Upper lobe of left lung (tissue), 6 donors: ENCODE measurements at places on chromosomes 16 and 17. TPM values are rescaled to one million over a fixed set of nuclear protein-coding genes. Genes with fewer than 3 reads are reported as not detected.

GRCh38 chr16:12903407-12904328 lies 2.3 kb downstream of the SHISA9 start:
- no peaks in the 10 kb centered on the region for H3K36me3 ChIP-seq
- H3K4me3 ChIP-seq: no peak overlapping the region
- DNase-seq: no peak
- peaks cover 33% of the 10 kb centered on the region for H3K4me1 ChIP-seq
- H3K27ac ChIP-seq: no peak overlapping the region

ERN2 gene
- total RNA-seq: 0.46 TPM

FA2H gene
- total RNA-seq: 2.3 TPM

DNA sequence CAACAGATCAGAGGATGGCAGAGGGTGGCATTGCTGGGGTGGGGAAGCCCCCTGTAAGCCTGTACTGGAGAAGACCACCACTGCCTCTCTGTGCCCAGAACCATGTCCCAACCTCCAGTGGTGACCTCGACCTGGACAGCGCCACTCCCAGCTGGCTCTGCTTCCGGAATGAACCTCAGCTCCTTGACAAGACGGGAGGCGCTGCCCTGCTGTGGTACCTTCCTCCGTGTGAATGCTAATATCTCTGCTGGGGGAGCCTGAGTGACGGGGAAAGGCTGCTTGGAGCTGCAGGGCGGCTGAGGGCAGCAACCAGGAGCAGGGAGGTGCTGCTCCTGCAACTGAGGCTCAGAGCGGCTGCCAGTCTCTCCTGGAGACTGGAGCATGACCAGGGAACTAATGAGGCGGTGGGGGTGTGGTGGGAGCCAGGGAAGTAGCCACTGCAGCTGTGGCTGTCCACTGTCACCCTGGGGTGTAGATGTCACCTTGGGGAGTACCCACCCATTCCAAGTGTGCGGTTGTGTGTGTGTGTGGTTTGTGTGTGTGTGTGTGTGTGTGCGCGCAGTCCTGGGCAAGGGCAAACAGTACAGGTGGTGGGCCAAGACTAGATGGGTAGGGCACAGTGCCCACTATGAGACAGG lies 6.2 kb downstream of the PRCD start:
- no peaks in the 10 kb centered on the region for H3K36me3 ChIP-seq
- no peak overlapping the region for H3K4me3 ChIP-seq
- H3K27me3 ChIP-seq: no peaks in the 10 kb centered on the region
- DNase-seq: no peak
- H3K4me1 ChIP-seq: peaks cover 76% of the 10 kb centered on the region

GRCh38 chr17:74442670-74443515 lies 11.0 kb downstream of the GPRC5C start:
- peaks cover 54% of the 10 kb centered on the region for H3K4me1 ChIP-seq
- peak overlapping the region; percentile 16 for H3K4me3 ChIP-seq
- H3K36me3 ChIP-seq: no peaks in the 10 kb centered on the region
- H3K27ac ChIP-seq: peak overlapping the region; percentile 87
- peak; percentile 95 for DNase-seq
- no peaks in the 10 kb centered on the region for H3K27me3 ChIP-seq

GRCh38 chr16:718389-718788 lies 2.6 kb upstream of the ANTKMT start:
- no peak overlapping the region for H3K27ac ChIP-seq
- no peaks in the 10 kb centered on the region for H3K27me3 ChIP-seq
- no peaks in the 10 kb centered on the region for H3K36me3 ChIP-seq
- peak; percentile 55 for DNase-seq

DNA sequence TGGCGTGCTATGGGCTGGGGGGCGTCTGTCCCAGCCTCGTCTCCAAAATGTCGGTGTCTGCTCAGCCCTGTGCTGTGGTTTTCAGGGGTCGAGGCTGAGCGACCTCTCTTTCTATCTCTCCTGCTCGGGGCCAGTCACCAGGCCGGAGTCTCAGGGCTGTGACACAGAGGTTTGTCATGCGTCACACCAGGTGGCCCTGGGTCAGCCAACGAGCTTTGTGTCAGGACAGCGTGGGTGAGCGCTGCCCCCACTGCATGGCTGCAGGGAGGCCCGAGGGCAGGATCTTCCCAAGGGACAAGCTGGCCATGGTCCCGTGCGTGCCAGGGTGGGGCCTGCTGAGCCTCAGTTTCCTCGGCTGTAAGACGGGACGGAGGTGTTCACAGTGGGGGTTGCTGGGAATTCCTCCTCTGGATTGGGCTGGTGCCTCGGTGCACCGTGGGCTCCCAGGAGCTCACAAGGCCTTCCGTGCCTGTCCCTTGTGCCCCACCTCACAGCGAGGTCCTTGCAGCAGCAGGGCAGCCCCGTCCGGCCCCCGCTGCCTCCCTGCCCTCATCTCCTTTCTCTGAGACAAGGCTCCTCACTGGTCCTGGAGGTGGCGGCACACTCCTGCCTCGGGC lies 50.5 kb downstream of the CBFA2T3 start:
- H3K4me3 ChIP-seq: no peak overlapping the region
- no peaks in the 10 kb centered on the region for H3K36me3 ChIP-seq

DNA sequence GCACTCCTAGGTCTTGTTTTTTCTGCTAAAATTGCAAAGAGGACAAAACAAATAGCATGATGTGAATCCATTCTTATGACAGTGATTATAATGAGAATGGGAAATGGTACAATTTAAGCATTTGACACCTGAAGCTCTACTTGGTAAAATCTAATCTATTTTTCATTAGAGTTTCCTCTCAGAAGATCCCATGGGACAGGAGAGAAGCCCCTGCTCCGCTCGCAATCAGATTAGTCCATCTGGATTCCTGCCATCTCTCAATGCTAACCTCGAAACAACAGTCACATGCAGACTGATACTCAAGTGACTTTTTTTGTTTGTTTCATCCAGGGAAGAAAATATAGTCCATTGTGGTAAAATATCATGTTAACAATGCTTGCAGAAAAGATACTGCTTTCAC lies 107.4 kb upstream of the TOM1L1 start:
- H3K36me3 ChIP-seq: no peaks in the 10 kb centered on the region
- H3K27me3 ChIP-seq: no peaks in the 10 kb centered on the region
- no peak overlapping the region for H3K4me3 ChIP-seq
- DNase-seq: no peak

JUP gene
- total RNA-seq: 125 TPM

DNA sequence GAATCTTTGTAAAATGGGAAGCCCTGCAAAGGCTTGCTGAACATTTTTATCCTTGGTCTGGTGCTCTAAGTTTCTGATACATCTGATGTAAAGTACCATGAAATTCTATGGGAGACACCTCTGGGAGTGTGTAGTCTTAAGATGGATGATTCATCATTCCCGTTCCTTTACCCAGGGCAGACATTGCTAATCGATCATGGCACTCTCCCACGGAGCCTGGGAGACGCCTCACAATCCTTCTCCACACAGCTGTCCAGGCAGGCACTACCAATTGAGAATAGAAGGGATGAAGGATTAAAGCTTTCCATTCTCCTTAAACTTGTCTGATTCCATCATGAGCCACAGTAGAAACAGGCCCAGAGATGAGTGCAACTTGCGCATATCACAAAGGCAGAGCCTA lies 144.8 kb downstream of the GSG1L start:
- no peak overlapping the region for H3K27ac ChIP-seq
- no peaks in the 10 kb centered on the region for H3K36me3 ChIP-seq
- H3K4me3 ChIP-seq: no peak overlapping the region
- H3K4me1 ChIP-seq: no peaks in the 10 kb centered on the region

GRCh38 chr16:10660950-10661635 lies 33.6 kb downstream of the TEKT5 start:
- no peaks in the 10 kb centered on the region for H3K4me1 ChIP-seq
- no peak for DNase-seq
- H3K4me3 ChIP-seq: no peak overlapping the region
- no peak overlapping the region for H3K27ac ChIP-seq
- H3K27me3 ChIP-seq: no peaks in the 10 kb centered on the region

DNA sequence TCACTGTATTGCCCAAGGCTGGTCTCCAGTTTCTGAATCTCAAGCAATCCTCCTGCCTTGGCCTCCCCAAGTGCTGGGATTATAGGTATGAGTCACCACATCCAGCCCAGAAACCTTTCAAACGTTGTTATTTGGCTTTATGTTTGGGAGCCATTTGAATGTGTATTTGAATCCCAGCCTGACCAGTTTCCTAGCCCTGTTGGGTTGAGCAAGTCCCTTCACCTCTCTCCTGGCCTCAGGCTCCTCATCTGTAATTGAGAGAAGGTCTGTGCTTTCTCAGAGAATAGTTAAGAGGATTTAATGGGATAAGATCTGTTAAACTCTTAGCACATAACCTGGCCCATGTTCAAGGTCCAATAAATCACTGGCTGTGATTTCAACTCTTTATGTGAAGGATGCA lies 385.8 kb upstream of the RBFOX1 start:
- DNase-seq: no peak
- no peaks in the 10 kb centered on the region for H3K36me3 ChIP-seq
- no peaks in the 10 kb centered on the region for H3K4me1 ChIP-seq
- no peak overlapping the region for H3K27ac ChIP-seq
- H3K27me3 ChIP-seq: no peaks in the 10 kb centered on the region
- H3K4me3 ChIP-seq: no peak overlapping the region

DNA sequence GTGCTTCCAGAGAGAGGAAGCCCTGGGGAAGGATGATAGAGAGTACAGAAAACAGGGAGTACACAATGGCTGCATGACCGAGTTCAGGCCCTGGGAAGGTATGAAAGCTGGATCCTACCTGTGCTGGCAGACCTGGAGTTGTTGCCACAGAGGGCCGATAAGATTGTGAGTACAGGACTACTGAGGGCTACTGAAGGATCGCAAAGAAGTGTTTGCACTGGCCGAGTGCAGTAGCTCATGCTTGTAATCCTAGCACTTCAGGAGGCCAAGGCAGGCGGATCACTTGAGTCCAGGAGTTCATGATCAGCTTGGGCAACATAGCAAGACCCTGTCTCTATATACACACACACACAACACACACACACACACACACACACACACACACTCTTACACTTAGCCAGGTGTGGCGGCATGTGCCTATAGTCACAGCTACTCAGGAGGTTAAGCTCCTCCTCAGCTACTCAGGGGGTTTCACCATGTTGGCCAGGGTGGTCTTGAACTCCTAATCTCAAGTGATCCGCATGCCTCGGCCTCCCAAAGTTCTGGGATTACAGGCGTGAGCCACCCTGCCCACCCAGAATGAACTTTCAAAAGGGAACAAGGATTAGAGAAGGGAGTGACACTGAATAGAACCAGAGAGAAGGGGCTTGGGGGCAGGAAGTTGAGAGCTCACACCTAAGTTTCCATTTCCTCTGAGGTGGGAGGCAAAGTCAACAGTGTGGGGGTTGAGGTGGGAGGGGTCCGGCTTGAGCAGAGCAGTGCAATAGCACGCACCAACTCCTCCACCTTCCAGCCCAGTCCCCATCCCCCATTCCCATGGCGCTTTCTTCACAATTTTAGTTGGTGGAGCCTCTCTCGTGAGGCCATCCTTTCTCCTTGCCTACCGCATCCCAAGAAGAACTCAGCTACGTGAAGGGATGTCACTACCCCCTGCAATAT lies 7.5 kb downstream of the SCIMP start:
- H3K36me3 ChIP-seq: no peaks in the 10 kb centered on the region
- peaks cover 30% of the 10 kb centered on the region for H3K4me1 ChIP-seq

- H3K27me3 ChIP-seq: no peaks in the 10 kb centered on the region
- no peak for DNase-seq
- H3K4me3 ChIP-seq: no peak overlapping the region
- peaks cover 34% of the 10 kb centered on the region for H3K36me3 ChIP-seq
These were observed 6.7 kb downstream of the SHMT1 start for GRCh38 chr17:18356624-18357023.

GRCh38 chr17:76419576-76420260 lies 33.2 kb downstream of the UBE2O start:
- no peaks in the 10 kb centered on the region for H3K36me3 ChIP-seq
- H3K27me3 ChIP-seq: no peaks in the 10 kb centered on the region
- no peak for DNase-seq
- no peak overlapping the region for H3K27ac ChIP-seq
- H3K4me1 ChIP-seq: peaks cover 9% of the 10 kb centered on the region

DNA sequence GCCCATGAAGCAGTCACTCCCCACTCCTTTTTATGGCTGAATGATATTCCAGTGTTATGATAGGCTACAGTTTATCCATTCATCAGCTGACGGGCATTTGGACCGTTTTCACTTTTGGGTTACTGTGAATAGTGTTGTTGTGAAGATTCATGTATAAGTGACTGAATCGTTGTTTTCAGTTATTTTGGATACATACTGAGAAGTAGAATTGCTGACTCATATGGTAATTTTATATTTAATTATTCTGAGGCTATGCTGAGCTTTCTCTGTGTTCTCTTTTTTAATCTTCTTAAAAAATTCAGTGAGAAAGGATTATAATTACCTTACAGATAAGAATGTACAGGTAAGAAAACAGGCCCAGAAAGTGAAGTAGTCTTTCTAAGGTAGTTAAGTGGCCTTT lies 117.9 kb upstream of the MPHOSPH6 start:
- H3K36me3 ChIP-seq: no peaks in the 10 kb centered on the region
- no peaks in the 10 kb centered on the region for H3K27me3 ChIP-seq
- H3K27ac ChIP-seq: no peak overlapping the region
- DNase-seq: no peak

SMIM5 gene
- total RNA-seq: 2.1 TPM

IGF2BP1 gene
- not detected for total RNA-seq

ABCC12 gene
- total RNA-seq: not detected

GRCh38 chr16:58366247-58367031 lies 25.8 kb upstream of the GINS3 start:
- no peak overlapping the region for H3K4me3 ChIP-seq
- H3K4me1 ChIP-seq: no peaks in the 10 kb centered on the region
- no peaks in the 10 kb centered on the region for H3K36me3 ChIP-seq
- no peak overlapping the region for H3K27ac ChIP-seq
- DNase-seq: no peak

CA7 gene
- not detected for total RNA-seq

- no peak overlapping the region for H3K27ac ChIP-seq
- H3K4me3 ChIP-seq: no peak overlapping the region
- no peak for DNase-seq
- H3K4me1 ChIP-seq: peaks cover 14% of the 10 kb centered on the region
- H3K36me3 ChIP-seq: no peaks in the 10 kb centered on the region
These were observed 588 bp downstream of the C16orf92 start for GRCh38 chr16:30023586-30023985.

FN3KRP gene
- 14.7 TPM for total RNA-seq

DNA sequence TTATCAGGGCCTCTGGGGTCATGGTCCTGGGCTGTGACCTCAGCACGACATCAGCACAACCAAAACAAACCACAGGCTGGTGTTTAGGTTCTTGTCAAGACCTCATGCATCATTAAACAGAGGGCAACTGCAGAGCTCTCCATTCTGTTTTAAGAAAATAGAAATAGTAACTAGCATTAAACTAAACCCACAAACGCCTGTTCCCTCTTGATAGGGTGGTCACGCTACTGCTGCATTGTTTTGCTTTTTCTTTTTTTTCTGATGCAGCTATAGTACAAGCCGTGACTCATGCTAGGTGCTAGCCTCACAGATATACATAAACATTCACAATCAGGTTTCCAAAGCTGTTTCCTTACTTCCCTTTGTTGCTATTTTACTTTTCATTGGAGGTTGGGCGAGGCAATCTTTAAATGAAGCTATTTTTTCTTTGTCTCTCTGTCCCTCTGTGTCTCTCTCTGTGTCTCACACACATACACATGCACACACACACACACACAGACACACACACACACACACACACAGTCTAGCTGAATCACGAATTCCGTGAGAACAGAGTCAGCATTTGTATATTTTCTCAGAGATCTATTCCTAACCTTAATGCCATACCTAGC lies 310.3 kb downstream of the CDH13 start:
- H3K4me1 ChIP-seq: peaks cover 4% of the 10 kb centered on the region
- no peaks in the 10 kb centered on the region for H3K36me3 ChIP-seq
- DNase-seq: no peak
- no peaks in the 10 kb centered on the region for H3K27me3 ChIP-seq
- no peak overlapping the region for H3K27ac ChIP-seq
- no peak overlapping the region for H3K4me3 ChIP-seq
